Stimulated activated CD8-positive, alpha-beta memory T cell treated with anti-CD3 and anti-CD28 coated beads, Interleukin-12 subunit alpha, Interleukin-12 subunit beta, amount 100 ng/mL, for 1 hour (primary cell): ENCODE measurements at places on chromosomes 16 and 17.

GRCh38 chr17:76246080-76247066, 6.1 kb upstream of the RNF157 start:
- no peak for DNase-seq

DNA sequence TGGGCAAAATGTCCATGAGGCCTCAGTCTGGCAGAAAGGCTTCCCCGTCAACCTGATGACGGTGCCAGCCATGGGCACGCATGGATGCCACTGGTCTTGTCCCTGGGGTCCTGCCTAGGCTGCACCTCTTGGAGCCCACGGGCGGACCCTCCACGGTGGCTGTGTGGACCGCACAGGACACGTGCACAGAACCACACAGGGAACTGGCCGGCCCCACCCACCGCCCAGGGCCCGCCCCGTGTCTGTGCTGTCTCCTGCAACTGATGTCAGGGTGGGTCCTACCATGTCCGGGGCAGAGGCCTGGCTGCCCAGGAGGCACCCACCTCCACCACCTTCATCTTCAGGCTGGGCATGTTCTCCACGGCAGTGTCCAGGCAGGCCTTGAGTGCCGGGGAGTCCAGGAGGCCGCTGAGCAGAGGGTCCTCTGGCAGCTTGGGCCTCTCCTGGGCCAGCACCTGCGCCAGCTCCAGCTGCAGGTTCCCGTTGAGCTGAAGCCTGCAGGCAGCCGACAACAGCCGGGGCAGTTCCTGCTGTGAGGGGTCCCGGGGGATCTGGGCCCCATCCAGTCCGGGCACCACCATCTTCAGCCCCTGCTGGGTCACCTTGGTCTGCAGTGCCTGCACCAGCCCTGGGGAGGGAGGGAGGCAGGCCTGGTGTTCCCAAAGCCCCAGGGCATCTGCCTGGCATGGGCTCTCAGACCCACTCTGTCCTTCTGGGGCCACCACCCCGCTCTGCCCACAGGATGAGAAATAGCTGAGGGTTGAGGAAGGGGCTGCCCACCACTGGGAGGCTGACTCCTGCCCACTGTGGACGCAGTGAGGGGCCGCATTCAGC, 11.9 kb downstream of the FASN start:
- DNase-seq = no peak

DNA sequence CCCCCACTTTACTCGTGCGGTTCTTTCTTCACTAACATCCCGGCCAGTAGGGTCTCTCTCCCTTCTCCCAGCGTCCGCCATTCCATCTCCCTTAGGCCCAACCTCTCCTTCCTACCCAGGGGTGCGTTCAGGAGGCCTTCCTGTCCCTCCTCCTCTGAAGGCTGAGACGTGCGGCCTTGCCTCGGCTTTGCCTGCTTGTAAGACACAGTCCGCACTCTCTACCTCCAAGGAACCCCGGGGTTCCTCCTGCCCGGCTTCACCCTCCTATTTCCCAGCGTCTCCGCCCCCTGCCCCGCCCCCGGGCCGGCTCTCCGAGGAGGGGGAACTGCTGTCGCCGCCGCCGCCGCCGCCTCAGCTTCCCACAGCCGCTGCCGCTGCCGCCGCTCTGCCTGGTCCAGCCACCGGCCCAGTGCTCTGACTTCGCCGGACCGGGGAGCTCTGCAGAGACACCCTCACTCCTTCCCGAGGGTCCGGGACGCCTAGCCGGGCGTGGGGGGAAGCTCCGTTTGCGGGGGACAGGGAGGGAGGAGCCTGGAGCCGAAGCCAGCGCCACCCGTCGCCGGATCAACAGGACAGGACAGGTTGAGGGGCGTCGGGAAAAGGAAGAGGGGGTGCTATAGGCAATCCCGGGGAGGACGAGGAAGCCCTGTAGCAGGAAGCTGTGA, 1.2 kb upstream of the FGF11 start:
- no peak for DNase-seq

DNA sequence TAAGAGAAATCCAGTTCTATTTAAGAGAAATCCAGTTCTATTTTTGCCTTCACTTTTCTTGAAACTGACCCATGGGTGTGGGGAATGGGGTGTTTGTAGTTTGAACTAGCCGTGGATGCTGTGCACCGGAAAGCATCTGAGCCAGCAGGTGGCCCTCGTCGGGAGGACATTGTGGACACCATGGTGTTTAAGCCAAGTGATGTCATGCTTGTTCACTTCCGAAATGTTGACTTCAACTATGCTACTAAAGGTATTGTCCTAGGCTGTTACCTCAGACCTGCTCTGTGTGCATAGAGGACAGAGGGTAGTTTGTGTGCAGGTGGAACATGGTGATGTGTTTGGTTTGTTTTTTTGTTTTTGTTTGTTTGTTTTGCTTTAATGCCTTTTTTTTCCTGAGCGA, 3.3 kb downstream of the ATXN2L start:
- no peak for DNase-seq

GRCh38 chr16:6698548-6698947, 634.1 kb upstream of the RBFOX1 start:
- no peak for DNase-seq

- no peak for DNase-seq
Measured at GRCh38 chr16:88558457-88559442, 11.5 kb upstream of the ZC3H18 start.

DNA sequence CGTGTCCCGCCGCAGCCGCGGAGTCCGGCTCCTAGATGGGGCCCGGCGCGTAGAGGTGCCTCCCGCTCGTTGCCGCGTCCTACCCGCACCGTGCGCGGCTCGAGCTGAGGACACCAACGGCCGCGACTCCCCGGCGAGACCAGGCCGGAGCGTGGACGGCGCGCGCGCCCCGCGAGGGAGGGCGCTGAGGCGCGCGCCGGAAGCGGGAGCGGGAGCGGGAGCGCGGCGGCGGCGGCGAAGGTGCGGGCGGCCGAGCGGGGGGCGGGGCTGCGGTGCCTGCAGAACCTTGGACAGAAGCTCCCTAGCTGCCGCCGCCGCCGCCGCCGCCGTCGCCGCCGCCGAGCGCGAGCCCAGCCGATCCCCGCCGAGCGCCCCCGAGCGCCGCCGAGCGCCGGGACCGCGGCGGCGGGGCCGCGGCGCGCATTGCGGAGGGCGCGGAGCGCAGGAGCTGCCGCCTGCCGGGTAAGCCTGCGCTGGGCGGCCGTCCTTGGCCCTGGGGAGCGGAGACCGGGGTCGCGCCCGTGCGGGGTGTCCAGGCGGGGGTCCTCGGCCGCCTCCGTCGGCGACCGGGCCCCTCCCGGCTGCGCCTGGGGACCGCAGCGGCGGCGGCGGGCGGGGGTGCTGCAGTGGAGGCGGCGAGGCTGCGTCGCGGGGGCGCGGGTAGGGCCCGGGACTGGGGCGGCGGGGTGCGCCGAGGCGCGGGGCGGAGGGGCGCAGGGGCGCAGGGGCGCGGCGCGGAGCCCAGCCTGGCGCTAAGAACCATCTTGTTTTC, at the start of gene CDK5R1:
Gene CDK5R1, plus strand, starts transcription at position 293 of the 772 bp plus-strand sequence. CDS start 628 bp downstream, outside the sequence.
- DNase-seq = peak; percentile 33

DNA sequence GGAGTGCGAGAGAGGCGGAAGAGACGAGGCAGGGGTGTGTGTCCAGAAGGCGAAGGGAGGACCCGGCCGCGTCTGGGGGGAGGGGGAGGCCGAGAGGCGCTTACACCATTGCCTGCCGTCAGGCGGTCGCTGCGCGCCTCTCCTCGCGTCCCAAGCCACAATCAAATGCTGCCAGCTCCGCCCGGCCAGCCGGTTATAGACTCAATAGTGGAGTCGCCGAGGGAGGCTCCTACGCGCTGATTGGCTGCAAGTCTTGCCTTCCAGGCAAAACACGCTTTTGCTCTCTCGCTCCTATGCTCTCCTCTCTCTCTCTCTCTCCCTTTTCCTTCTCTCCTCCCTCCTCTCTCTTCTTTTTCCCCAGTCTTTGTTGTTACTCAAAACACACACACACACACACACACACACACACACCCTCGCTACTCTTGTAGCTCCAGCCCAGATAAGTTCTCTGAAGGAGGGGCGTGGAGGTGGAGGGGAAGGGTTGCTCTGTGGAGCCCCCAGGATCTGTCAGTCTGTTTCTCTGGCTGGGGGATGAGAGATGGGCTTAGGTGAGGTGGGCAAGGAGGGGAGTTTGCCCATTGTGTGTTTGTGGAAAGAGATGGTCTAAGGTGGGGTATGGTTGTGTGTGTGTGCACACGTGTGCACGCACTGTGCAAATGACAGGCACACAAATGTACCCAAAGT, at the start of gene DLX3:
Gene DLX3, minus strand, starts transcription at position 170 of the 684 bp plus-strand sequence. CDS start 226 bp downstream, outside the sequence.
- no peak for DNase-seq

- no peak for DNase-seq
Measured at GRCh38 chr17:37299257-37299980, 76.4 kb upstream of the C17orf78 start.

DNA sequence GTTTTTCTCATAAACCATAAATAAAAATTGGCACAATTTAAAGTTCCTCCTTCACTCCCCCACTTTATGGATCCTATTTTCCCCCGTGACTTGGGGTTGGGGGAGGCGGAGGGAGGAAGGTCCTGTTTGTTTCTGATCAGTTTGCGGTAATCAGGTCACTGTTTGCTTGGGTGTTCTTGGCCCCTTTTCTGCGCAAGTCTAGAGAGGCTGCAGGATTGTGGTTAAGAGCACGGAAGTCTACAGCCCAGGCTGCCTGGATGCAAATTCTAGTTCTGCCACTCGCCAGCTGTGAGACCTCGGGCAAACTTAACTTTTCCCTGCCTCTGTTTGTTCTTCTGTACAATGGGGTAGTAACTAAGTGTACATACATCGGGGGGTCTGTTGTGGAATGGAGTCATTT, 12.1 kb downstream of the ATP2C2 start:
- DNase-seq = no peak

DNA sequence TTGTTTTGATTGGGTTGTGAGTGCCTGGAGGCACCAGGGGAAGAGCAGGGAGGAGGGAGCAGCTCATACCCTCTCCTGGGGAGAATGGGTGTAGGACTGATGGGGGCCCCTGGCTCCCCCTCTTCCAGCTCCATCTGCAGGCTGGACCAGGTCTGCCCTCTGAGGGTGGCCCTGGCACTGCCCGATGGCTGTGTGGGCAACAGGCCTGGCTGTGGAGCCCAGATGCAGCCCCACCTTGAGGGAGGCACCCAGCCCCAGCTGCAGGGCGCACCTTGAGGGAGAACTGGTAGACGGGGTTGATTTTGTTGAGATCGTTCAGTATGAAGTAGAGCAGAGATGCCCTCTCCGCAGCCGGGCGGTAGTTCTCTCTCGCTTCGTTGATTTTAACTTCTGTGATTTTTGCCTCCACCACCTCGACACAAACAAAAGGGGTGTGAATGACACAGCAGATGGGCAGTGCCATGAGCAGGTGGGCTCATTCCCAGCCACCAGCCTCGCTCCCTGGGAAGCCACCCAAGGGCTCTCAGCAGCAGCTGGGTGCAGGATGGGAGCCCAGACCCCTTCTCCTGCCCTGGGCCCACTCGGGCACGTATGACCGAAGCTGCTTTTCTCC, 71.6 kb downstream of the PGS1 start:
- no peak for DNase-seq

- DNase-seq = no peak
Measured at GRCh38 chr17:79752175-79752574, 21.4 kb downstream of the ENPP7 start.

DNA sequence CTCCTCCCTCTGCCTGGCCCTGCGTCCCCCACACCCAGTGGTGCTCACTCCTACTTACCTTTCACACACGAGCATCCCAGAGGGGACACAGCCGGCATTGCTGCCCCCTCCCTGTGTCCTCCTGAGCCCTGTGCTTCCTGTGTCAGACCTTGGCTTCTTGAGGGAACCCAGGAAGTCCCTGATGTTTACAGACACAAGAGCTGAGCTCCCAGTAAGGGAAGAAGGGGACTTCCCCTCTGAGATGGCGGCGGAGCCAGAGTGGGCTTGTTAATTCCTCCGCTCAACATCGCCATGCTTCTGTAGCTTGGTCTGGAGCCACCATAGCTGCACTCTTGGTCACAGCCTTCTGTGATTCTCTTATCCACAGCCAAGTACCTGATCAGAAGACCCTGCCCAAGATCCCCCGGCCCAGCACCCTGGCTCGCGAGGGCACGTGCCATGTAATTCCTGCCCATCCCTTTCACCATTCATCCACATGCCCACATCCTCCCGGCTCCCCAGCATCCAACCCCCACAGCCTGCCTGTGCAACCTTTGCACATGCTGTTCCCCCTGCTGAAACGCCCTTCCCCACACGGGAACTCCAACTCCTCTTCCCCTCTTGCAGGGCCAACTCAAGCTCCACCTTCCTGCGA, 127.4 kb upstream of the FOXF1 start:
- no peak for DNase-seq
